Tibial artery (tissue), 4 donors: ENCODE measurements at places on chromosomes 2 and 18.
A peak's percentile ranks its signal among the peaks of the same experiment; 100 is the strongest.

GRCh38 chr18:11147371-11147951 lies 1.9 kb downstream of the PIEZO2 start:
- peaks cover 21% of the 10 kb centered on the region for H3K4me1 ChIP-seq
- DNase-seq: no peak
- H3K36me3 ChIP-seq: no peaks in the 10 kb centered on the region
- no peaks in the 10 kb centered on the region for H3K27me3 ChIP-seq

DNA sequence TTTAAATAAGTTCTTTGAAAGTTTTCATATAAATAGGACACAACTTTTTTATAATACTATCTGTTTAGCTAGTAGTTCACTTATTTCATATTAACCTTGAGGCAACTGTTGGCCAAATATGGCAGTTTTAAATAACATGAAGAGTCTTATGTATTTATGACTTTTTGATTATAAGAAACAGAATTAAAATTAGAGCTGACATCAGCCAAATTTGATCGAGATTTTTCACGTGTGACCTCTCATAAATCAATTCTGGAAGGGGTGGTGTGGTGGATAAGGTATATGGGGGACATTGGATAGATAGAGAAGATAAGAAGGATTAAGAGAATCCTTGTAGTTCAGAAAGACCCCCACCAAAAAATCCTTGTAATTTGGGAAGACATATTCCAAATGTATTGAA lies 776.6 kb downstream of the LRRTM4 start:
- no peaks in the 10 kb centered on the region for H3K4me1 ChIP-seq
- H3K4me3 ChIP-seq: no peak overlapping the region
- DNase-seq: no peak
- no peaks in the 10 kb centered on the region for H3K36me3 ChIP-seq
- H3K27ac ChIP-seq: no peak overlapping the region

- H3K4me1 ChIP-seq: no peaks in the 10 kb centered on the region
- no peak for DNase-seq
- H3K27ac ChIP-seq: peak overlapping the region; percentile 95
- no peaks in the 10 kb centered on the region for H3K36me3 ChIP-seq
- H3K27me3 ChIP-seq: no peaks in the 10 kb centered on the region
Observed at GRCh38 chr2:169585673-169586072, 1.5 kb downstream of the PPIG start.

DNA sequence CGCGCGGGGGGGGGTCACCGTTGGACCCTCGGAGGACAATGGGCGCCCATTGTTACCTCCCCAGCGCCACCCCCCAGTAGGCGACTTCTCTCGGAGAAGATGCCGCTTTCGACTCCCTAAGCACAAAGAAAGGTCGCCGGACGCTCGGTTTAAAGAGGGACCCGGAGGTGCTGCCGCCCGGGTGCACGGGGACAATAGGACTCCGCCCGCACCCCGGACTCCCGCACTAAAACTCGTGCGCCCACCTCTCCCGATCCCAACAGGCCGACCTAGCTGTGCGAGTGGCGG lies 318 bp upstream of the CDC42EP3 start:
- H3K4me3 ChIP-seq: peak overlapping the region; percentile 97
- peak overlapping the region; percentile 97 for H3K27ac ChIP-seq
- H3K4me1 ChIP-seq: peaks cover 36% of the 10 kb centered on the region
- H3K36me3 ChIP-seq: no peaks in the 10 kb centered on the region

DNA sequence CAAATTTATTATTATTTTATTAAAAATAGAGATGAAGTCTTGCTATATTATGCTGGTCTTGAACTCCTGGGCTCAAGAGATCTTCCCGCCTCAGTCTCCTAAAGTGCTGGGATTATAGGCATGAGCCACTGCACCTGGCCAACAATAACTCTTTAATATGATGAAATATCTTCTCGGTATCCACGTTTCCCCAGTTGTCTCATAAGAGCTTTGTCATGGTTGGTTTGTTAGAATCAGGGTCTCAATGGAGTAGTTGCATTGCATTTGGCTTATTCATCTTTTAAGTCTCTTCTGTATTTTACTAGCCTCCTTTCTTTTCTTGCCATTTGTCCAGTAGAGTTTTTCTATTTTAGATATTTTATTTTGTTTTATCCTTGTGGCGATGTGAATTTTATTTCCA lies 32.7 kb upstream of the DLX2 start:
- no peak for DNase-seq
- H3K36me3 ChIP-seq: no peaks in the 10 kb centered on the region
- H3K4me3 ChIP-seq: no peak overlapping the region
- H3K27me3 ChIP-seq: no peaks in the 10 kb centered on the region

- no peaks in the 10 kb centered on the region for H3K4me1 ChIP-seq
- no peak overlapping the region for H3K4me3 ChIP-seq
- H3K27ac ChIP-seq: no peak overlapping the region
Observed at GRCh38 chr2:218137514-218137913, 11.7 kb downstream of the CXCR2 start.

DNA sequence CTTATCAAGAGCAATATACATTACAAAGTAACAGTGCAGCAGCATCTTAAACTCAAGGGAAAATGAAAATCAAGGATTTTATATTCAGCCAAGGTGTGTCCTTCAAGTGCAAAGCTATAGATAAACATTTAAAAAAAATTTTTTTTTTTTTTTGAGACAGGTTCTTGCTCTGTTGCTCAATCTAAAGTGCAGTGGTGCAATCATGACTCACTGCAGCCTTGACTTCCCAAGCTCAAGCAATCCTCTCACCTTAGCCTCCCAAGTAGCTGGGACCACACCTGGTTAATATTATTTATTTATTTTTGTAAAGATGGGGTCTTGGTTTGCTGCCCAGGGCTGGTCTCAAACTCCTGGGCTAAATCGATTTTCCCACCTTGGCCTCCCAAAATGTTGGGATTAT lies 9.0 kb downstream of the CDKL4 start:
- H3K4me3 ChIP-seq: no peak overlapping the region
- H3K4me1 ChIP-seq: no peaks in the 10 kb centered on the region
- no peaks in the 10 kb centered on the region for H3K36me3 ChIP-seq
- H3K27ac ChIP-seq: no peak overlapping the region
- no peaks in the 10 kb centered on the region for H3K27me3 ChIP-seq
- DNase-seq: no peak

- no peak overlapping the region for H3K27ac ChIP-seq
- H3K4me3 ChIP-seq: no peak overlapping the region
- H3K4me1 ChIP-seq: peaks cover 21% of the 10 kb centered on the region
- DNase-seq: no peak
Observed at GRCh38 chr2:69241664-69242514, 145.1 kb downstream of the GFPT1 start.

DNA sequence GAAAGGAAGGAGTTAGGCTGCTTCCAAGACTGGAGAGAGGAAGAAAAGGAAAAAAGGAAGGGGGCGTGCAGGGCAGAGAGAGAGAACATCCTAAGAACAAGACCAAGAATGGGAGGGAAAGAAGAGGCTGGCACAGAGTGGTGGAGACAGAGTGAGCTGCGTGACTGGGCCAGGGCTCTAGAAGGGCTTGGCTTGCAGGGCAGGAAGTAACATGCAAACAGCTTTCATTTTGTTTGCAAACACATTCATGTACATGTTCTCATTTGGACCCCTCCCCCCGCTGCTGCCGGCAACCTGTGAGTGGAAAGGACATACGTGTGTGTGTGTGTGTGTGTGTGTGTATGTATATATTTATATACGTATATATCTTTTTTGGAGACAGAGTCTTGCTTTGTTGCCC lies 46.8 kb upstream of the DNMT3A start:
- H3K4me3 ChIP-seq: no peak overlapping the region
- no peak overlapping the region for H3K27ac ChIP-seq
- H3K27me3 ChIP-seq: no peaks in the 10 kb centered on the region
- peak; percentile 3 for DNase-seq
- H3K4me1 ChIP-seq: no peaks in the 10 kb centered on the region

DNA sequence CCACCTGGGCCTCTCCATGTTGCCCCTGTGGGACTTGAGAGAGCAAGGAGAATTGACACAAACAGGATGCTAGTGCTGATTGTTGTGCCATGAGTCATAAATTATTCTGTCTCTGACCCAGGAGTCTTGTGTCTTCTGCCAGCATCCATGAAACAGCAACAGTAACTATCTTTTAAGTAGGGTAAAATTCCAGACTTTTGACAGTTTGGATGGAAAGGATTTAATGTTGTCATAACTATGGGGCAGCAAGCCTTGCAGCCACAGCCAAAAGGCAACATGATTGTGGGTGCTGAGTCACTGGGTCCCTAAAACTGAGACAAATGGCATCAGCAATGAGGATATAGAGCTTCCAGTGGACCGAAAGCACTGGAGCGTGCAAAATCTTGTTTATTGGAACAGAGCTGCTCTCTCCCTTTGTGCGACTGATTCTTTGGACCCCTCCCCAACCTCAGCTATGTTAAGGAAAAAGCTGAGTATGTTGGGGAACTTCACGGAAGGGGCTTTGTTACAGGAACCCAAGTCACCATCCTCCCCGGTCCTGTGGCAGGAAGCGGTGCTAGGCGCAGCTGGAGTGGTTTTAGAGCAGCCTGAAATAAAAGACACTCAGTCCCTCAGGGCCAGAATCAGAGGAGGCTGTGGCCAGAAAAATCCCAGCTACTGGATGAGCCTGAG lies 9.6 kb upstream of the ITPRIPL1 start:
- no peaks in the 10 kb centered on the region for H3K4me1 ChIP-seq
- peak; percentile 38 for DNase-seq
- no peak overlapping the region for H3K27ac ChIP-seq
- no peak overlapping the region for H3K4me3 ChIP-seq
- peaks cover 36% of the 10 kb centered on the region for H3K27me3 ChIP-seq

DNA sequence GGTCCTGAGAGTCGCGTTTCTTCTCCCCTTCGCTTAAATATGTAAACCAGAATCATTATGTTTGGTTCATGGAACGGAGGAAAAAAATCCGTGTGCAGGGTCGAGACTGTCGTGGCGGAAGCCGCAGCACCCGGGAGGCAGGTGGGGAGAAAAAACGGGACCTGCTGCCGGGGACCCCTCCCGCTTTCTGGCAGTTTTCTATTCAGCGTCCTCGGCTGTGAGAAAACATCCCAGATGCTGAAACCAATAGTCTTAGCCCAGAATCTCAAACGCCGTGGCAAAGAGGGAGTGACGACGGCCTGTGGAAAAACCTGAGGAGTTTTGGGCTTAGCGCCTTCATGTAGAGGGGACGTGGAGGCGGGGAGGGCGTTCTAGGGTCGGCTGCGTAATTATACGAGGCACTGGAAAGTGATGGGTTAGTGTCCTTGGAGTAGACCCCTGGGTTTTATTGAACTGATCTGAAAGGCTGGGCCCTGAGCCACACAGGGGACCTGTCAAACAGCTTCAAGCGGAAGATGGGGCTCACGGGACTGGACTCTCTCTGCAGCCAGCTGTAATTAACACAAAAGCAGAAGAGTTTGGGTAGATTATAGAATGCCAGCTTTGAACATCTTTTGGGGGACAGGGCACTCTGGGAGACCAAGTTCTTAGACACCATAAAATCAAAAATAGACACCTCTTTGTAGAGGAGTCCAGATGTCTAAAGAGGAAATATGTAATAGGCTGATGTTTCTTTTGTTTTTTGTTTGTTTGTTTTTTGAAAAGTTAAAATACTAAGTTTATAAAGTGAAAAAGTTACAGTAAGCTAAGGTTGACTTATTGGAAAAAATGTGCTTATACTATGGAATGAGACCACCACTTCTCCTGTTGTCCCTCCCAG lies 834 bp upstream of the BUB1 start:
- H3K27ac ChIP-seq: peak overlapping the region; percentile 82
- peak; percentile 26 for DNase-seq
- no peaks in the 10 kb centered on the region for H3K27me3 ChIP-seq

- H3K4me3 ChIP-seq: no peak overlapping the region
- H3K27ac ChIP-seq: no peak overlapping the region
- no peaks in the 10 kb centered on the region for H3K4me1 ChIP-seq
- H3K27me3 ChIP-seq: no peaks in the 10 kb centered on the region
- no peak for DNase-seq
Observed at GRCh38 chr2:104599787-104600510, 254.0 kb upstream of the POU3F3 start.

DNA sequence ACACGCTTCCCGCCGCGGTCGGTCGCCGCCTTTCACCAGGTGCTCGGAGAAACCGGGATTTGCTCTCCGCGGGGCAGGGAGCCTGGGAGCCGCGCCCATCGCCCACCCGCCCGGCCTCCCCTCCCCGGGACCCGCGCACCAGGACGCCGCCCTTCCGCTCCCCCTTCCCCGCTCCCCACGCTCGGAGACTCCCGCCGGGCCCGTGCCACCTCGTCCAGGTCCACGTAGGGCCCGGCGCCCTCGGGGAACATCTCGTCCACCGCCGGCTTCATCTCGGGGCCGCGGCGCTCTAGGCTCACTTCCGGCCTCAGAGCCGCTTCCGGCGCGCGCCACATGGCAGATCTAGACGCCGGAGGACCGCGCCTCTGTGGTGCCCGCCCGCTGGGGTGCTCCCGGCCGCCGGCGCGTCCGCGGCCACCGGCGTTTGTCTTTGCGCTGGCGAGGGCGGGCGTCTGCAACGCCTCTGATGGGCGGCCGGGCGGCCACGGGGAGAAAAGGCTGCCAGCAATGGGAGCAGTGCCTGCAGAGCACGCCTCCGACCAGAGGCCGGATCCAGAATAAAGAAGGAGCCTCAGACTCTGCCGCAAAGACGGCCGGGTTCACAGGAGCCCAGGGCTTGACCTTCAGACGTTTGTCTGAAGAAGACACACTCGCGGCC lies at the start of gene COPS9:
Gene COPS9, minus strand, starts transcription at position 293 of the 658 bp plus-strand sequence. Its CDS starts 21 bp downstream, at position 272.
- H3K27ac ChIP-seq: peak within 1 kb of the TSS; percentile 57
- peaks cover 26% of the 10 kb centered on the region for H3K36me3 ChIP-seq
- DNase-seq: peak; percentile 88

- no peak overlapping the region for H3K27ac ChIP-seq
- H3K4me3 ChIP-seq: no peak overlapping the region
- no peaks in the 10 kb centered on the region for H3K27me3 ChIP-seq
- no peak for DNase-seq
- H3K36me3 ChIP-seq: no peaks in the 10 kb centered on the region
Observed at GRCh38 chr2:236960531-236960930, 125.2 kb upstream of the COPS8 start.

- H3K4me1 ChIP-seq: no peaks in the 10 kb centered on the region
- H3K4me3 ChIP-seq: no peak overlapping the region
- no peaks in the 10 kb centered on the region for H3K27me3 ChIP-seq
- H3K27ac ChIP-seq: no peak overlapping the region
- DNase-seq: no peak
Observed at GRCh38 chr18:49949951-49950395, 136.6 kb upstream of the ACAA2 start.
